Stimulated activated CD8-positive, alpha-beta memory T cell treated with anti-CD3 and anti-CD28 coated beads, Interleukin-2, amount 100 ng/mL, for 1 hour (primary cell): ENCODE measurements at places on chromosomes 3 and 15.

- no peak for DNase-seq
Measured at GRCh38 chr3:16917256-16917935, 32.6 kb downstream of the PLCL2 start.

DNA sequence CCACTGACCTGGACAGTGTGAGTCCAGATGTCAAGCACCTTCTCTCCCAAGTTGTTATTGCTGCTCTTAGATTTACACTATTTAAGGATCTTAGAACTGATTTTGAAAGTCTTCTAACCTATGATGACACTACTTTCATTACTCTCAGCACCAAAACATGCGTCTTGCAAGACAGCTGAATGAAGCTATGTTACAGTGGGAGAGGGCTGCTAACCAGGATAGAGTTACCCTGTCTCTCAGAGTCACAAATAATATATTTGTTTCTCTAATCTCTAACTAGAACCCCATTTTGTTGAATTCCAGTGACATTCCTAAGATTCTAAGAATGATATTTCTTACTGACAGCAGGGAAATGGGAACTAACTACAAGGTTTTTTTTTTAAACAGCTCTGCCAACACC lies 455.5 kb downstream of the MAGI1 start:
- no peak for DNase-seq

GRCh38 chr3:125213946-125214542 lies 1.5 kb upstream of the SLC12A8 start:
- DNase-seq = no peak

- no peak for DNase-seq
Measured at GRCh38 chr3:71225951-71226564, 357.5 kb downstream of the FOXP1 start.

DNA sequence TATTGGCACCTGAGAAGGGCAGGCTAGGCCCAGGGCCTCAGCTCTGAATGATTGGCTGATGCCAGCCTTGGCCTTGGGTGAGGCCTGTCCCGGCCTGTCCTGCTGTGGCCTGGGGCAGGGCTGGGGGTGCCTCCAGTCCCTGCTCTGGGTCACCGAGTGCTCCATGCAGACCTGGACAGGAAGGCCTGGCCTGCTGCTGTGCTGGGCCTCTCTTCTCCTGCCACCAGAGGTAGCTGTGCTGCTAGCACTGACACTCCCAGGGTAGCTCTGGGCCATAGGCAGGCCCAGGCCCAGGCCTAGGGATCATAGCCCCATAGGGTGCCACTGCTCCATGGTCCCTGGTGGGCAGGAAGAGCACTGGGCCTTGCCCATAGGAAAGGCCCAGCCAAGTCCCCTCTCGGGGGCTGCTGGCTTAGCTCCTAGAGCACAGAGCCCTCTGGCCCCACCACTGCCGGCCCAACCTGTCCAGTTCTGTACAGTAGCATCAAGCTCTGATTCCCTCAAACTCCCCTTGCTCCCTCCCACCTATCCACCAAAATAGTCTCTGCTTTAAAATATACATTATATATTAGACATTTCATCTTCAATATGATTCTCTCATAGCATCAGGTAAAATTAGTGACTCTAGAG lies 18.2 kb downstream of the ABTB1 start:
- no peak for DNase-seq

DNA sequence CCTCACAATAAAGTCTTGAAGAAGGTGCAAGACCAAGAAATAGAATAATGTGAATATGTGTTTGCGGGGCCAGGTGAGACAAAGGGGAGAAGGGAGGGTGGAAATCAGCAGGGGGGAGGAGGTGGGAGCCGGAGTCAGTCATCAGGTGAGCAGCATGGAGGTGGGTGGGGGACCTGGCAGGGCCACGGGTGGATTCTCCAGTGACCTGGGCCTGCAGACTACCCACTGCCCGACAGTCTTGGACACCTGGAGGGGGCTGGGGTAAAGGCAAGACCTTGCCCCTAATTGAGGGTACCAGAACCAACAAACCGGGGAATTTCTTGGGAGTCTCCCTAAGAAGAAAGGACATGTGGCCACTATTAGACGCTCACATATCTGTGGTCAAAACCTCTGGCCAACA lies 95.8 kb downstream of the CHSY1 start:
- DNase-seq = no peak

GRCh38 chr15:89122505-89123180 lies 34.4 kb downstream of the ABHD2 start:
- no peak for DNase-seq

DNA sequence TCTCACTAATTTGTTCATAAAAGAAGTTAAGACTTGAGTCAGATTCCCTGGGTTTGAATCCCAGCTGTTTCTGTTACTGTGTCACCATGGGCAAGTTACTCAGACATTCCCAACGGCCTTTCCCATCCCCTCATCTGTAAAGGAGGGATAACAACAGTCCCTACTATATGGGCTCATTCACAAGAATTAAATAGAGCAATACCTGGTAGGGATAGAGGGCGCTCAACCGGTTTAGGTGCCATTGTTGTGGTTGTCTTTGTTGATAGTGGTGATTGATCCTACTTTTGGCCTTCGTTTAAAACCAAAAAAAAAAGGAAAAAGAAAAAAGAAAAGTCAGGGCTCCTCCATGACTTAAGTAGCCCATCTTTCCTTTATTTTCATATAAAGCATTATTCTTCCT lies 563.1 kb downstream of the GRM7 start:
- DNase-seq = no peak

GRCh38 chr15:77059786-77060361 lies 11.0 kb downstream of the TSPAN3 start:
- no peak for DNase-seq

GRCh38 chr15:78107471-78107870 lies 15.1 kb downstream of the SH2D7 start:
- no peak for DNase-seq

DNA sequence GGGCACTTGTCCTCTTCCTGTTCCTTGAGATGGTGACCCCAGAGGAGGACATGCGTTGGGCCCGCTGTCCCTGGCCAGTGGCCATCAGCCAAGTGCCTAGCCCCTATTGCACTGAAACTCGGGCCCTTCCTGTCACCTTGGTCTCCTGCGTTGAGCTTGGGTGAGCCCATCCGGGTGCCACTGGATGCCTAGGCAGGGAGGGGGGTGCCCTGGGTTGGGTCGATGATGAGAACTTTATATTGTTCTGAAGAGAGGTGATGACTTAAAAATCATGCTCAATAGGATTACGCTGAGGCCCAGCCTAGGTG lies 221.8 kb downstream of the SNRPN start:
- DNase-seq = no peak

DNA sequence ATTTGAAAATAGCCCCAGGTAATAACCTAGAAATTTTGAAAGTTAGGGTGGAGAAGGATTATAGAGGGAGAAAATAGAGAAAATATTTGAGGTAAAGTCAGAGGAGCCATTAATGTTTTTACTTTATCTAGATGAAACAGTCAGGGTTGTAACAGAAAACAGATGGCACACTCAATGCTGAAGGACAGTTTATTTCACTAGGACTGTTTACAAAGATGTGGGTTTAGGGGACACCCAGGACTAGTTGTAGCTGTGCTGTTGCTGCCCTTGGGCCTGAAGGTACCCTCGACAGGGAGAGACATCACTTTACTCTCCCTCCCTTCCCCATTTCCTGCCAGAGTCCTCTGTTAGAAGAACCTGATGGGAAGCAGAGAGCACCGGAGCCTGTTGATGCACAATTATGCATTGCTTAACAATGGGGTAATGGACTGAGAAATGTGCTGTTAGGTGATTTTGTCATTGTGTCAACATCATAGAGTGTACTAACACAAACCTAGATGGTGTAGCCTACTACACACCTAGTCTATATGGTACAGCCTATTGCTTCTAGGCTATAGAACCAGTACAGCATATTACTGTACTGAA lies 103.8 kb downstream of the GALK2 start:
- DNase-seq = no peak
